Stimulated activated CD4-positive, alpha-beta T cell treated with anti-CD3 and anti-CD28 coated beads, Interleukin-1b, Interleukin-23, amount 100 ng/mL, for 1 hour (primary cell): ENCODE measurements at places on chromosomes 7 and 10.

DNA sequence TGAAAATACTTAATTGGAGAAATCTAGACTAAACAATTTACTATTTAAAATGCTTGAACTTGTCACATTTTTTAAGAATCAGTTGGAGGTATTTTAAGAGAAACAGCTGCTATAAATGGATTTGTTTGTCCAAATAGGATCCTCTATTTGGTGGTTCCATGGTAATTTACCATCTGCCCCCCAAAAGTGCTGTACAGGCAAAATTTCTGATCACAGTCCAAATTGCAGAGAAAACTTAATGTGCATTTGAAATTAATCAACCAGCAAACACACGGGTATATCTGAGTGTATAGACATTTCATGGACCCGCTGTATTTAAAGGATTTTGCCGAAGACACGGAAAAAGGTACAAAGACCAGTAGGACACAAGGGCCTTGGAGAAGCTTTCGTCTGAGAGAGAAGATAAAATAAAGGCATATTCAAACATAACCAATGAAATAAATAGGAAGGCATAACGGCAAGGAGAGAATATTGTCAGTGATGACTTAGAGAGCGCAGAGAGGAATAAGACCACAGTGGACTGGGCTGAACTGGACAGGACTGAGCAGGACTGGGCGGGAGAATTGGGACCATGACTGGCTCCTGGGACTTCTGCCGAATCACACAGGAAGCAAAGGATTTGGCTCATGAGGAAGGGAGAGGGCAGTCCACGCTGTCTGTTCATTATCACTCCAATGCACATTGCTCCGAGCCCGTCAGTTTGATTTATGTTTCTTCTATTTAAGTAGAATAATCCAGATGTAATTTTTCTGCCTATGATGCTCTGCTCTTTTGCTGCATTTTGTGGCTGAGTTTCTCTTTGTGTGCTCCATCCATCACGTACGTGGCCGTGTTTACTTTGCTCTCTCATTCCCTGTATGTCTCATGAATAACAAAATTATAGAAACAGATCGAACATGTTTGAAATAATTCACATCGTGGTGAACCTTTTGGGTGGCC, 112.8 kb downstream of the PRLHR start:
- DNase-seq = no peak

- no peak for DNase-seq
These were observed 119.8 kb upstream of the NPVF start for GRCh38 chr7:25348104-25348503.

DNA sequence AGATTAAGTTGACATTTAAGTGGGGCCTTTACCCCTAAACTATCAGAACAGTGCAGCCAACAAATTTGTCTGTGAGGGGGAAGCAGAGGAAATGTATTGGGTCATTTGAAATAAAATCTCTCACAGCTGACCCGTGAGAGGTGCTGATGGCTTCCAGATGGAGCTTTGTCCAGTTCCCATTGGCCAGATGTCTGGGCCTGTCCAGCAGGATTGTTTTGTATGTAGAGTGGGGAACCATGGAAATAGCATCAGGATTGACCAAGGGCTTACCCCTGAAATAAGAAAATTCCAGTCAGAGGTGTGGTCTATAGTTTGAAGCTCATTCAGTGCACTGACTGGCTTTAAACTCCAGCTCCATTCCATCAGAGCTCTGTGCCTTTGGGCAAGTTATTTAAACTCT, 50.6 kb downstream of the INHBA start:
- no peak for DNase-seq

DNA sequence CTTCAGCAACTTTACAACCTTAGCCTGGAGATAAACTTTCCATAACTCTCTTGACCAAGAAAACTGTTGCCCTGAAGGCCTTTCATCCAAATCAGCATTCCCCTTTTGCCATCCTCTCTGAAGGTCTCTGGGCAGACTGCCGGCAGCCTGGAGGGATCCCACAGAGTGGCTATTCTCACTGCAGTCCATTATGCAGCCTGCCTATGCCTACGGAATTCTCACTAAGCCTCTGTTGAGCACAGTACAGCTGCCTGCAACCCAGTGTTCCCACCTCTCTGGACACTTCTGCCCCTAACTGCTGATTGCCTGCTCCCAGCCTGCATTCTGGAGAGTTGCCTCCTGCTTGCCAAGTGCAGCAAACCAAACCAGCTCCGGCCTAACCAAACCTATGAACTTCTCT, 548.9 kb upstream of the STEAP1 start:
- DNase-seq = no peak

DNA sequence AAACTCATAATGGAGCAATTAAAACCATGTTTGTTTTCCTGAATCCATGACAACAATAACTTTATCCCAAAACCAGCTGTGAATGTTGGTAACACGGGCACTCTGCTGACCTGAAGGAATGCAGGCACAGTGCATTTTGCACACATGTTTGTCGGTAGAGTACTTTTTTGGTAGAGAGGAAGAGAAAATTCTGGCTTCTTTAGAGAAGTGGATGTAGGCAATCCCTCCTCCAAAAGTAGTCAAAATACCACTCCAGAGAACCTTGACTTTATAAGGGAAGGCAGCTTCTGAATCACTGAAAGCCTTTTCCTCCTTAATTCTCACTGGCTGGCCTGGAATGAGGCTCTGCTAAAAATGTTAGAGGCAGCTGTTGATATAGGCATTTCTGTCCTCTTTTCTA, 15.8 kb upstream of the ACTA2 start:
- no peak for DNase-seq

GRCh38 chr7:7617550-7617949, 23.0 kb upstream of the UMAD1 start:
- DNase-seq = no peak

- no peak for DNase-seq
These were observed 1.3 kb downstream of the ANKRD16 start for GRCh38 chr10:5888351-5888750.

DNA sequence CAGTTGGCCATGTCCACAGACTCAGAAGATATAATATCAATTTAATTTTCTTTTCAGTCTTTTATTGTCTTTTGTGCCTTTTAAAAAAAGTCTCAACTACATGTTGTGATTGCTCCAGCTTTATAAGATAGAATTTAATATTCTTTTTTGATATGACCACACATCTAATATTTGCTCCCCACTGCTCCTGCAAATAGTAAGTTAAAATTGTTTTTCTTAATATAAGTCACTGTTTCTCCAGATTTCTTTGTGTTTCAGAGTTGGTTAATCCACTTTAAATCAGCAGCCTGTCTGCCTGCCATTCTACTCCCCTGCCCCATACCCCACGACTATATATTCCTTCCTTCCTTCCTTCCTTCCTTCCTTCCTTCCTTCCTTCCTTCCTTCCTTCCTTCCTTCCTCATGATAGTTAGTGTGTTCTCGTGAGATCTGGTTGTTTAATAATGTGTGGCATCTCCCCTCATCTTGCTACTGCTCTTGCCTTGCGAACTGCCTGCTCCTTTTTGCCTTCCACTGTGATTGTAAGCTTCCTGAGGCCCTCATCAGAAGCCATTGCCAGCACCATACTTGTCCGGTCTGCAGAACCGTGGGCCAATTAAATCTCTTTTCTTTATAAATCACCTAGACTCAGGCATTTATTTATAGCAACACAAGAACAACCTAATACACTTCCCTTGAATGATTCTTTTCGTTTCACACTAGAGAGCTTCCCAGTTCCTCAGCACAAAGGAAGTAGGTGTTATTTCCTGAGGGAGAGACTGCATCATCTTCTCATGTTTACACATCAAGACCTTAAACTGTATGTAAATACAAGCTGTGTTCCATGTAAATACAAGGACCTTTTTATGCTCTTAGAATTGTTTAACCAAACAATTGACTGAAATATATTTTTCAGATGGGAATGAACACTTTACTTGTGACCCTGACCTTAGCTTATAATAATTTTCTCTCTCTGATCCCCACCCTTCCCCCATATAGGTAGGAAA, 24.5 kb downstream of the TAS2R16 start:
- no peak for DNase-seq

DNA sequence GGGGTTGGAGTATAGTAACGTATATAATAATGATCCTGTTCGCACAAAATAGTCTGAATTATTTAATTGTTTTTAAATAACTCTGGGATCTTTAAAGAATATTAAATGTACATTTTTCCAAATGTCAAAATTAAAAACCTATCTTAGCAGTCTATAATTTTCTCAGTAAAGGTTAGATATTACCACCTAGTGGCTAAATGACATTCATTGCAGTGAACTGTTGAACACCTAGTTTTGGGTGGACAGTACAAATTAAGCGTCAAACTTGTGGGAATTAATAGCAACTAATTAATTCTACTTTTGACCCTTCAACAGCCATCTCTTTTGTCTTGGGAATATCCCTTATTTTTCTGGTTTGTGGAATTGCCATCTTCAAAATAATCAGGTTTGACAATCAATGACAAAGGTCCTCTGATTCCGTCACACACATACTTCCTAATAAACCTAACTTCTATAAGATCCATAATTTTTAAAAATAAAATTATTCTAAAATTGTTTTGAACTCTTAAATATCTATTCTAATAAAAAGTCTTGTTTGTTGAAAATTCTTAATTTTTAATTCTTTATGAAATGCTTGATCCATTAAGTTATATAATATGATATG, 165.7 kb downstream of the SEMA3D start:
- DNase-seq = no peak

DNA sequence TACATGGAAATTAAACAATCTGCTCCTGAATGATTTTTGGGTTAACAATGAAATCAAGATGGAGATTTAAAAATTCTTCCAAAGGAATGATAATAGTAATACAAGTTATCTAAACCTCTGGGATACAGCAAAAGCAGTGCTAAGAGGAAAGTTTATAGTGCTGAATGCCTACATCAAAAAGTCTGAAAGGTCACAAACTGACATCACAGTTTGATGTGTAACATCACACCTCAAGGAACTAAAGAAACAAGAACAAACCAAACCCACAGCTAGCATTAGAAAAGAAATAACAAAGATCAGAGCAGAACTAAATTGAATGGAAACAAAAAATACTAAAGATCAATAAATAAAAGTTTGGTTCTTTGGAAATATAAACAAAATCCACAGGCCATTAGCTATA, 17.4 kb downstream of the ZFAND4 start:
- no peak for DNase-seq

GRCh38 chr10:125022671-125023070, 80.7 kb downstream of the ZRANB1 start:
- DNase-seq = no peak

DNA sequence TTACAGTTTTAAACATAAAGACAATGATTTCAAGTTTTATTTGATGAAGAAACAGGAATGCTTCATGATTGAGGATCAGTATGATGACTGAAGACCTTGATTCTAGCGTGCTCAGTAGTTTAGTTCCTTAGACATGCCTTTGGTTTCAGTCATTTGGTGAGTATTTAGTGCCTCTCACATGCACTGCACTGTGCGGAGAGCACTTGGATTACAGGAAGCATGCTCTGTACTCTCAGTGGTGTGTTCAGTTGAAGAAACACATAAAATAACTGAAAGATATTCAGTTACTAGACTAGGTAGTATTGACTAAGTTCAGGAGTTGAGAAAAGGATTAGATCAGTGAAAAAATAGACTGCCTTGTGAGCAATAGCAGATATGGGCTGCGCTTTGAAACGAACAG, 25.5 kb downstream of the RBM17 start:
- DNase-seq = no peak
